ENCODE measurements at places on chromosomes 13 and 19.

DNA sequence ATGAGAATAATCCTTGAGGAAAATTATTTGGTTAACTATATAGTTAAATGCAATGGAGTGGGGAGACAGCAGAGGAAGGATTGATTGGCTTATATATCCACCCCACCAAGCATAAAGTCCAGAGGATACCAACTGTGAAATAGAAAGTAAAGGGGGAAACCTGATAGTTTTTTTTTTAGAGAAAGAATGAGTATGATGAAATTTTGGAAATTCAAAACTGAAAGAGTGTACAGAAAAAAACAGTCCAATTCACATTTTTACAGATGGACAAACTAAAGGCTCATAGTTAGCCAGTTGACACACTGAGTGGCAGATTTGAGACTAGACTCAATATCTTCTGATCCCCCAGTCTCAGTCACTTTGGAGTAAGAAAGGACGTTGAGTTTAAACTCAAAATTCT lies 51.1 kb downstream of the FNDC3A start:
- DNase-seq, result no peak

- DNase-seq, result no peak
Measured at GRCh38 chr13:61162636-61163035, 253.0 kb downstream of the PCDH20 start.

GRCh38 chr19:16677055-16677454 lies 16.1 kb downstream of the TMEM38A start:
- no peak for DNase-seq

GRCh38 chr13:113855931-113856715 lies 7.8 kb downstream of the GAS6 start:
- DNase-seq, result no peak

- DNase-seq, result no peak
Measured at GRCh38 chr13:98228661-98229341, 51.7 kb upstream of the RNF113B start.

GRCh38 chr19:48351341-48351752 lies 12.4 kb downstream of the TMEM143 start:
- DNase-seq, result peak; percentile 69

- no peak for DNase-seq
Measured at GRCh38 chr19:56765137-56765536, 75.4 kb downstream of the PEG3 start.

DNA sequence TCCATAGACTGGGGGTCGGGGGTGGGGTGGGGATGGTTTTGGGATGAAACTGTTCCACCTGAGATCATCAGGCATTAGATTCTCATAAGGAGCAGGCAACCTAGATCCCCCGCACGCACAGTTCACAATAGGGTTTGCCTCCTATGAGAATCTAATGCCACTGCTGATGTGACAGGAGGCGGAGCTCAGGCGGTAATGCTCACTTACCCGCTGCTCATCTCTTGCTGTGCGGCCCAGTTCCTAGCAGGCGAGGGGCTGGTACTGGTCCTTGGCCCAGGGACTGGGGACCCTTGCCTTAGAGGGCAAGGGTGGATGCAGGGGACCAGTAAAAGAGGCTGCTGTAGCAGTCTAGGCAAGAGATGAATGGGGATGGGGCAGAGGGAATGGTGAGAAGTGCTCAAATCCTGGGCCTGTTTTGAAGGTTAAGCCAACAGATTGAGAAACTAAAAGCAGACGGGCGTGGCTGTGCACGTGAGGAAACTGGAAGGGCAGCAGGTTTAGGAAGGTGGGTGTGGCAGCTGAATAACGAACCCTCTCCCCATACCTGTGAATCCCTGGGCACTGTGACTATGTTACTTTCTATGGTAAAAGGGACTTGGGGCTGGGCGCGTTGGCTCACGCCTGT lies 1.5 kb upstream of the ERICH4 start:
- no peak for DNase-seq

DNA sequence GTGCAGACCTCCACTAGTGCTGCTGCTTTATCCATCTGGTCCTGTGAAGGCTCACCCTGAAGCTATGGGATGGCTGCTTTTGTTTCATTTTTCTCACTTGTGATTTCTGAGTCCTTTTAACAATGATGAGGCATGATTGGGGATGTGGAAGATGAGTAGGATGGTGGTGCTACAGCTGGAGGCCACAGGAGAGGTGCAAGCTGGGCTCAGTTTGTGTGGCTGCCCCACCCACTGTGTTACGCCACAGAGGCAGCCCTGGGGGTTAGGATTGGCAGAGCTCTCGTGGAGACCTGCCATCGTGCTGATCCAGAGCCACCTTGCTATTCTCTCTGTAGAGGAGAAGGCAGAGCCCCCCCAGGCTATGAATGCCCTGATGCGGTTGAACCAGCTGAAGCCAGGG lies 19.6 kb upstream of the QTRT1 start:
- DNase-seq, result no peak

- no peak for DNase-seq
Measured at GRCh38 chr13:63110466-63110865, 1694.8 kb upstream of the PCDH20 start.

DNA sequence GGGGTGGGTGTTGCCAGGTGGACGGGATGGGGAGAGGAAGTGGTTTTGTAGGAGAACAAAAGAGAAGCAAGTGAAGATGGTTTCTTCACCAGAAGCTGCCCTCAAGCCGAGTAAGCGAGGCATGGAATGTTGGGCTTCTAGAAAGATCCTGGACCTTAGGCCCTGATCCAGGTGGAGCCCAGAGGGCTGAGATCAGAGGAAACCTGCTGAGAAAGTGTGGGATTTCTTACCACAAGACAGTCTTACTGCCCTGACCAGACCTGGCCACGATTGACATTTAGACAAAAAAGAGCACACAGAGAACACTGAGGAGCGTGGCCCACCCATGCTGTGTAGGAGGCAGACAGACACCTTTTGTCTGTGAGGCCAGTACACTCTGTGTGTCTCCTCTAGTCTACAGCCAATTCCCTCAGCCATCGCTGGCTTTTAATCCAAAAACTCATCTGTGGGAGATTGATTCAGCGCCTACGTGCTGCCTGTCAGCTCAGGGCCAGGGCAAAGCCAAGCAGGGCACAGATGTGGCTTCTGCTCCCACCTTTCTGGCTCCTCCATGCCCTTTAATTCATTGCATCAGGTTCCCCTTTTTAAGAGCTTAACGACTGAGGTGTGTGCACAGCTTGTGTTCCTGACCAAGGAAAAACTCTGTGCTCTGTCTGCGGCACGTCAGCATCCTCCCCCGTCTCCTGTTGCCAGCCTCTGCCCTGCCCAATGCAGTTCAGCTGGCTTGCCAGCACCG lies 123.3 kb downstream of the AKAP11 start:
- no peak for DNase-seq

- no peak for DNase-seq
Measured at GRCh38 chr13:83297586-83298290, 584.5 kb downstream of the SLITRK1 start.

GRCh38 chr13:40960716-40961115 lies 58.4 kb downstream of the ELF1 start:
- DNase-seq, result no peak

DNA sequence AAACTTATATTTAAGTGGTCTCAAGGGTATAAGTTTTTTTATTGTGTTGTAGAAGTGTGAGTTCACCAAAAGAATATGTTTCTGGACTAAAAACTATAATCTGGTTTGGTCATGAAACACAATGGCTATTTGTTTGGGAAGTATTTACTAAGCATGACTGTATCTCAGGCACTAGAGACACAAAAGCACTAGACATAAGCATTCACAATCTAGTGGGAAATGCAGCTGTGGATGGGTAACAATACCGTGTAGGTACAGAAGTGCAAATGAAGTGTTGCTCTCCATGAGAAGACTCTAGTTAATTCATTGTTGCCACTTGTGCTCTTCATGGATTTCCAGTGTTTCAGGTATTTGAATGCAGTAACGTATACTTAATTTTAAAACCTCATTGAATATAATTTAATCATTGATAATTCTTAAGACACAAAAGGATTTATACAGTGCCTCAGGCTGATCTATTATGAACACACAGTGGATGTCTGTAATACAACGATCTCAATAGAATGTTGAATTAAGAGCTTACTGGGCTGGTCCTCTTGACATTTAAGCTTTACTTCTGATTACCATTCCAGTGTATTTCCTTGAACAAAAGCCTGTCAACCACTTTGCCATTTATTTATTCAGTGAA lies 50.9 kb downstream of the TPT1 start:
- no peak for DNase-seq

DNA sequence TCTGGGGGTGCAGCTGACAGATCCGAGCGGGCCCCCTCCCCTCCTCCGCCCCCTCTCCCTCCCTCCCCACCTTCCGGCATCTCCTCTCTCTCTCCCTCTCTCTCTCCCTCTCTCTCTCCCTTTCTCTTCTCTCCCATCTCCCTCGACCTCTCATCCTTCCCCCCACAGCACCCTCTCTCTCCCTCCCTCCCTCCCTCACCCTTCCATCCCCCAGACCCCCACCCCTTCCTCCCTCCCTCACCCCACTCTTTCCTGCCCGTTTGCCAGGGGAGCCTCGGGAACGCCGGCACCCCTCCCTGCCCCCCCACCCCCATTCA lies 666 bp downstream of the CELF5 start:
- DNase-seq, result no peak

- DNase-seq, result no peak
Measured at GRCh38 chr19:40395956-40396355, 6.0 kb upstream of the HIPK4 start.

DNA sequence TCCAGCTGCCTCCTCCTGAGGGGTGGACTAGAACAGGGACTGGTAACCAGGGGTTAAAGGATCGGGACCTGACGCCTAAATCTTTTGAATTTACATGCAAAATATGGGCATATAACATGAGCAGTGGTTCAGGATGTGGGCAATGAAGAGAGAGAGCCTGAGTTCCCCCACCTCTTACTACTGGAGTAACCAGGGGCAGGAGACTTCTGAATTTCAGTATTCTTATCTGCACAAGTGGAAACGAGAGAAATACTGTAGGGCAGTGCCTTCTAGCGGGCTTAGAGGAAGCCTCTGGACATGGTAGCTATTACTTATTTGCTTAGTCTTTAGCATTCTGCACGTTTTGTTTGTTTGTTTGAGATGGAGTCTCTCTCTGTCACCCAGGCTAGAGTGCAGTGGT lies 26.3 kb downstream of the BCAT2 start:
- no peak for DNase-seq

DNA sequence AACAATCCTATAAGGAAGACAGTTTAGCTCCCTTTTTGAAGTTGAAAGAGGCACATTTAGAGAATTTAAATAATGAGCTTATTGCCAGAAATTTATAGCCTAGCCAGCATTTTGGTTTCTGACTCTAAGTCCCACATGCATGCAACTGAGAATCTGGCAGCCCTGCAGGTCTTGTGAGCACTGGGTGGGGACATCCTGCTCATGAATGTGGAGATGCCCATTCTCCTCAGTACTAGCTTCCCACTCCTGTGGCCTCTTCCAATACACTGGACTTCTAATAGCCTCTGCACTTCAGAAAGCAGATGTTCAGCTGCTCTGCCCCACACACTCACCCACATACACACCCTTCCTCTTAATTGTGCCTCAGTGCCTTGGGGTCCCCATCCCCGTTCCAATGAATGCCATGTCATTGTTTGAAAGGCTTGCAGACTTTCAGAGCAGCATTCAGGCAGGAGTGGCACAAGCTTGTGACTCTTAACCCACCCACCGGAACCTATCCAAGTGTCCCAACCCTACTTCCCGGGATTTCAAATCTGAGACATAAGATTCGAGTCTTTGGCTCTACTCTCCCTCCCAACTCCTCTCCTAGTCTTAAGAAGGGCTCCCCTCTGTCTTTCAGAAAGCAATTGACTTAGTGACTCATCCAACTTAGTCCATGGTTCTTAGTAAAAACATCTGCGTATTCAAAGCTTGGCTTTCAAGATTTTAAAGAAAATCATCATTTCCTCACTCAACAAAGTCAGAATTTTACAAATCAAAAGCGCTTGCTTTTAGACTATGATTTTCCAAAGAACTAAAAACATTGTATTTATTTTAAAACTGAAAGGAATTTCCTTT lies 80.0 kb upstream of the FREM2 start:
- DNase-seq, result no peak

DNA sequence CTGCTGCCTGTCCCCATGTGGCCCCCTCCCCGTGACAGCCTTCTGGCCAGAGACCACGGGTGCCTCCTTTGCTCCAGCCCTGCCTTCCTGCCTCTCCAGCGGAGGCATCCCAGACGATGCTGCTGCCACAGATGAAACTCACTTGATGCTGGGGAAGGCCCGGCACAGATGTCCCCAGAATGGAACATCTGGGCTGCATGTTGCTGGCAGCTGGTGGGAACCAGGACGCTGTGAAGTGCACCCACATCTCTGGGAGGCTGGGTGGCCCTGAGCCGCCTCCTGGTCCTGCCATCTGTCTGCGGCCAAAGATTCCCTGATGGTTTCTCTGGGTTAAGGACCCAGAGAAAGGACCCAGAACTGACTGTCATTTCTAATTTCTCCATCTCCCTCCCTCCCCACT lies 51.9 kb upstream of the PTPRS start:
- DNase-seq, result no peak

DNA sequence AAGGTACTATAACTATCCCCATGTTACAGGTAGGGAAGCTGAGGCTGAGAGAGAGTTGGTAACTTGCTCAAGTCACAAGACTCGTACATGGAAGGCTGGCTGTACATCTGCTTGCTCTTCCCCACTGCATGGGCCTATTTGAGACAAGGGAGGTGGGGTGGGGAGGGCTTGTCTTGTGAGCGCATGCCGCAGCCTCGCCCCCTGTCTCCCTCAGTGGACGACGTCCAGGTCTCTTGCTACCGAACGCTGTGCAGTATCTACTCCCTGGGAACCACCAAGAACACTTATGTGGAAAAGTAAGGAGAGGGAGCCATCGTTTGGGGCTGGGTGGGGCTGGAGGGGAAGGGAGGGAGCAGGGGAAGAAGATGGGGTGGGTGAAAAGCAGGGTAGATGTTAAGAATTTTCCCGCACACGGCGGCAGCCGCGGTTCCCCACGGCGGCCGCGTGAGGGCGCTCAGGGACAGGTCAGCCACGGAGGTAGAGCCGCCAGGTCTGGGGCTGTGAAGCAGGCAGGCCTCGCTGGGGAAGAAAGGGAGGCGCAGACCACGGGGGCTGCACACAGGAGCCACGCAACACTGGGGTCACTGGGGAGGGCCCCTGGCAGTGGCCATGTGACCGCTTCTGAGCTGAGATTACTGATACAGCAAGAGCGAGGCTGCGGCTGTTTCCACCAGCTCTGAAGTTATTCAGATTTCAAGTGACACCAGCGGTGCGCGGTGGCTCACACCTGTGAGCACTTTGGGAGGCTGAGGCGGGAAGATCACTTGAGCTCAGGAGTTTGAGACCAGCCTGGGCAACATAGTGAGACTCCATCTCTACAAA lies 81.5 kb downstream of the RYR1 start:
- DNase-seq, result peak; percentile 68

- no peak for DNase-seq
Measured at GRCh38 chr19:17560205-17560595, 4.8 kb downstream of the COLGALT1 start.

- DNase-seq, result peak; percentile 55
Measured at GRCh38 chr19:11197291-11198174, at the start of gene KANK2. TSS of gene KANK2 (minus strand) at chr19:11197545. CDS start at chr19:11194511, 3,034 bp downstream.
